ENCODE measurements at places on chromosomes 12 and 14.

- DNase-seq = no peak
Measured at GRCh38 chr12:1435044-1435443, 159.3 kb downstream of the FBXL14 start.

DNA sequence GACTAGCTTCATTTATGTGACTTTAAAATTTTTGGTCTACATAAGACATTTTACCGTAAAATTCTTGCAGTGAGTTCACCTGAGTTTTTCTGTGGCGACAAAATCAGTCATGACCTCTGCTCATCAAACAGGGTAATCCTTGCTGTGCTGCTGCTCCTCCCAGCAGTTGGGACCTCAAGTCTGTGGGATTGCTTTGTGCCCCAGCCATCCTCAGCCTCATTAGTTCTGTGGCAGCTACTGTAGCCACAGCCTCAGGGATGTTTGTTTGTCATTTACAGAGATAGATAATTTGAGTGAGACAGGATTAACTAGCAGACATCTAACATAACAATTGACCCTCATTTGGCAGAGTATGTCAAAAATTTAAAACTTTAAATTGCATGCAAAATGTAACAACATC is 357.0 kb downstream of the PCNX1 start:
- no peak for DNase-seq

GRCh38 chr14:61381553-61381952 is 60.2 kb downstream of the PRKCH start:
- no peak for DNase-seq

- DNase-seq = no peak
Measured at GRCh38 chr12:20370014-20370386, 1.7 kb downstream of the PDE3A start.

DNA sequence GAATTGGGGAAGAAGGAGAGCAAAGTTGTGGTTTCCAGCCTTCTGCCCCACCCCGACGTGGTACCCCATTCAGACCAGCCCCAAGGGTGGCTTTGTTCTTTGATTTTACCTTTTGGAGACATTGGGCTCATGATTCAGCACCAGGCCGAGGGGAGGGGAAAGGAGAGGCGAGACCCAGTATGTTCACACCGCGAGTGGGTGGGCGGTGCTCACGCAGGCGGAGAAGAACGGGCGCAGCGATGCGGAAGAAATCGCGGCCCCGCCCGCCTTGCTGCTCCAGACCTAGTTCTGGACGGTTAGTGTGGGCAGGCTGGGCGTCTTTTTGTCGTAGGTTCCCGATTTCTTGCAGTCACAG is 963 bp downstream of the ATL1 start:
- DNase-seq = peak; percentile 85

All from DMS79 (cell line).